Stimulated activated CD4-positive, alpha-beta T cell treated with anti-CD3 and anti-CD28 coated beads, Interleukin-4, amount 100 ng/mL, for 24 hours (primary cell): ENCODE measurements at places on chromosomes 6 and 20.

- no peak for DNase-seq
Measured at GRCh38 chr6:131740161-131740560, 29.3 kb upstream of the CTAGE9 start.

DNA sequence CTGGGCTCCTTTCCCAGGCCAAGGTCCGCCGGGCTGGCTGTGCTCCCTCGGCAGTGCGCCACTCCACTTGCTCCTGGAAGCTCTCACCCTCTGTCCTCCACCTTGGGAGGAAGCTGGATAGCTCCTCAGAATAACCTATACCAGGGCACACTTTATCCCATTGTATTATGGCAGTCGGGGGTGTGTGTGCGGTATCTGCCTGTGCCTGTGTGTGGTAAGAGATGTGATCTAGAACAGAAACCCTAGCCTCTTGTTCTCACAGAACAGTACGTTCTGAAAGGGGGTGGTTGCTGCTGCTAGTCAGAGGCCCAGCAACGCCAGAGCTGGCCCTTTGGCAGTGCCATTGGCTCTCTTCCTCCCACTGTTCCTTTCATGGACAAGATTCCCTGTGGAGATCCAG is 168.4 kb downstream of the TBXT start:
- no peak for DNase-seq

GRCh38 chr6:102022803-102023202 is 629.3 kb downstream of the GRIK2 start:
- DNase-seq, result no peak

- DNase-seq, result no peak
Measured at GRCh38 chr20:50720026-50720425, 11.4 kb upstream of the PARD6B start.

DNA sequence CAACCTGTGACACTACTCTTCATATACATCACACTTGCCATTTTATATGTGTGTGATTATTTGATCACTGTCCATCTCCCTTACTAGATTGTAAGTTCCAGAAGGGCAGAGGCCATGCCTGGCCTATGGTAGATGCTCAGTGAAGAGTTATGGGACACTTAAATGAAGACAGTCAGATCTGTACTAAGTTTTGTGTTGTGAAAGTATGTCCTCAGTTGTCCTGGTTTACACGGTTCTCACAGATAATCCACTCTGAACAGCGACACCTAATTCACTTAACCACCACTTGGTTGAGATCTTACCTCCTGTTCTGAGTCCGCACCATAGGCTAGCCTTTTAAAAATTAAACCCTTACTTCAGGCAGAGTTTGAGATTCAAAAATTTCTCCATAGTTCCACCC is 434.1 kb upstream of the SOX4 start:
- no peak for DNase-seq

DNA sequence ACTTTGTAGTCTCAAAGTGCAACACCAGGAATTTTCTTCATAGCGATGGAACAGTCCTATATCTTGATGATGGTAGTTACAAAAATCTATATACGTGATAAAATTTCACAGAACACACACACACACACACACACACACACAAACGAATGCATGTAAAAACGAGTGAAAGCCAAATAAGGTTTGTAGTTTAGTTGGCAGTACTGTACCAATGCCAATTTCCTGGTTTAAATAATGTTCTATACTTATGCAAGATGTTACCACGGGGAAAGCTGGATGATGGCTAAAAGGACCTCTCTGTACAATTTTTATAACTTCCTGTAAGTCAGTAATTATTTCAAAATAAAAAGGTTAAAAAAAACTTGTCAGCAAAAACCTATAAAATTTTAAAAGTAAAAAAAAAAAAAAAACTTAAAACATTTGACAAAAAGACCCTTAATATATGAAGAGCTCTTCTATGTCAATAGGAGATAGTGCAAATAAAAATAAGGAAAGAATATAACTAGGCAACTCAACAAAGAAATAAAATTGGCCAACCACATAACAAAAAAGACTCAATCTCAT is 37.6 kb downstream of the PDSS2 start:
- DNase-seq, result no peak

- no peak for DNase-seq
Measured at GRCh38 chr20:61191096-61191495, 61.0 kb upstream of the CDH4 start.

DNA sequence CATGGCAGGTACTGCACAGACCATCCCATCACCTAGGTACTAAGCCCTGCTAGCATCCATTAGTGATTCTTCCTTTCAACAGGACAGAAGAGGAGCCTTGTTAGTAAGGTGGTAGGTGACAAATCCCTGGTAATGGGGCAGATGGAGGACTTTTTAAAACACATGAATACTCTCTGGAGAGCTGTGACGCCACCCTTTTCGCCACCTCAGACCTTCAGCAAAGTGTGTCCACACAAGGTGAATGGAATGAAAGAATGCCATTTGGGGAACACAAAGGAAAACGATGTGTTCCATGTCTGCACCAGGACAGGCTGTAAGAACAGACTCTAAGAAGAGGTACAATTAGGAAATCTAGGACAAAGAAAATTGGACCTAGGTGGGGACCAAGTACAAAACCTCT is 110.5 kb upstream of the CARMIL1 start:
- no peak for DNase-seq

GRCh38 chr6:167285077-167285770 is 5.9 kb upstream of the UNC93A start:
- DNase-seq, result no peak

GRCh38 chr20:53769041-53769440 is 175.4 kb upstream of the ZNF217 start:
- no peak for DNase-seq

GRCh38 chr20:25197183-25197869 is 1.8 kb downstream of the ENTPD6 start:
- peak; percentile 8 for DNase-seq

GRCh38 chr20:47432834-47433210 is 68.9 kb upstream of the NCOA3 start:
- no peak for DNase-seq

DNA sequence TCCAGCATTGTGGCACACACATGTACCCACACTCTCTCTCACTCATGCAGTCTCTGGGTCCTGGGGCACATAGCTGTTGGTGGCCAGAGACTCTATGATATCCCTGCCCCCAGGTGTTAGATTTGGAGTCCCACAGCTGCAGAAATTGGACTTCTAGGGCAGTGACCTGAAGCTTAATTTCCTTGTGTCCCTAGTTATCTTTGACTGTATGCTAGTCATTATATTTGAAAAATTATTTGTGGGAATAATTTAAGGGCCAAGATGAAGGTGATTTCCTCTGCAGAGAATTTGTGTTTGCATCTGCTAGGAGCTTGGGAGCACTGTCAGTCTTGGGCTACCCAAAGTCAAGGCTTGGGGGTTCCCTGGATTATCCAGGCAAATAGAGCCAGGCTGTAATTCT is 50.1 kb downstream of the ZBTB9 start:
- no peak for DNase-seq

DNA sequence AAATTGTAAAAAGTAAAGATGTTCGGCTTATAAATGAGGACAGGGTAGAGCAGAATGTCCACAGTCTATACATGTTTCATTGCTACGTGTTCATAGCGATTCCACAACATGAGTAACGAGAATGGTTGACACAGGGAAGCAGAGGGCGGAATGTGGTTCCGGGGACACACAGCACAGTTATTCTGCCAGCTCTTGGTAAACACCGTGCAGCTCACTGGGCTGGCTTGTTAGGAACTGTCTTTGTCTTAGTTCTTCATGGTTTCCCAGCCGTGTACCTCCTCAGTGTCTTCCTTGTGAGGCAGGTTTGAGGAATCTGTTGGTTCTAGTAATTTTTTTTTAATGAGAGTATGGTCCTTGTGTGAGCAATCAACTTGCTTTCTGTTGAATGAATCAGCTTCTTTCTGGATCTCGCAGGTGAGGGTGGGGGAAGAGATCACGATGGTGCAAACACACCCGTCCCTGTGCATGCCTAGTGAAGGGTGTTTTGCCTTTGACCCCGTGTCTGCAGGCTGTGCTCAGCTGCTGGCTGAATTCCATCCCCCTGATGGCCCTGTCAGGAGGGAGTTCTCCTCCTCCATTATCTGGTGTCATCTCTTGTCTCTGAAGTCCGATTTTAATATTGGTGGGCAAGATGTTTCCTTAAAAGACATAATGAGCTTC is 168.2 kb downstream of the SMOC2 start:
- DNase-seq, result no peak

DNA sequence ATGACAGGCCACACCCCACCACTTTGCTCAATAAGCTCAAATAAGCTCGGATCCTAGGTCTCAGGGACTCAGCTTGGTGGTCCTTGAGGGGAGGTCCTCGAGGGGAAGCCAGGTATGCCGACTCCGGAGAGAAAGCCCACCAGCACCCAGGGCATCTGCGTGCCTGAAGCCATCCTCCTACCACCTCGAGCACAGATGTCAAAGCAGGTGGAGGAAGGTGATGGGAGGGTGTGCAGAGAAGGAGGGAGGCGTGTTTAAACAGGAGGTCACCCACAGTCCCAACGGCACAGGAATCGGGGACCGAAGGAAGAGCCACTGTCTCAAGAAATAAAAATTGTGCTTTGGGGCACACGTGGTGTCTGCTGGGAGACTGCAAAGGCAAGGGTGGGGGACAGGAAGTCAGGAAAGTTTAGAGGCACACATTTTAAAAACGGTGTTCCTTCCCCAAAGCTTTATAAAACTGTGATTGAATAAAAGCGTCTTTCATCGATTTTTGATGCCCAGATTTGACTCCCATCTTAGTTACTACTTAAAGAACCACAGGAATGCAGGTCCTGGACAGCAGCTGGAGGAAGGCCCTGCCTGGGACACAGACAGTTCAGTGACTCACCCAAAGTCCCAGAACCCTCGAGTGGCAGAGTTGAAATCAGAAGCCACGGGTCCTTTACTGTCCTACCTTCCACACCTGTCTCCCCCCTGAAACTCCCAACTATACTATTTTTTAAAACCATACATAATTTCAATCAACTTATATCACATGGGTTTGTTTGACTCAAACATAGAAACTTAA is 221.0 kb upstream of the PDE10A start:
- DNase-seq, result no peak

GRCh38 chr6:101572627-101573026 is 179.1 kb downstream of the GRIK2 start:
- DNase-seq, result no peak

GRCh38 chr6:39695447-39695846 is 29.8 kb downstream of the KIF6 start:
- DNase-seq, result no peak

GRCh38 chr6:7471171-7471570 is 70.3 kb upstream of the DSP start:
- no peak for DNase-seq

DNA sequence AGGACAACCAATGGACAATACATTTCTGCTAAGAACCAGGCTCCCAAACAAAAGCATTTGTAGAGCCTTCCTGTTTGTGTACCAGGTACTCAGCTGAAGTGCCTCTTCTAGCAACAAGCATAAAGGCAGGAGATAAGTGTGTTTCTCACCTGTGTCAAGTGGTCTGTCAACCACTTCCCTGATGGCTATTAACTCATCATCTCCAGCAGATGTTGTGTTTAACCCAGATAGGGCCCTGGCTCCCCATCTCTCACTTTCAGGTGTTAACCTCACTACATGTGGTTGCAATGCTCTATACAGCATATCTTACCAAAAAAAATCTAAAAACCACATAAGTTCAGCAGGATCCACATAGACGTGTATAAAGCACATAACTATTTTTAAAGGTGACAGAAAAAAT is 9.6 kb upstream of the IL17A start:
- DNase-seq, result no peak

GRCh38 chr6:24779416-24780016 is 4.8 kb downstream of the GMNN start:
- no peak for DNase-seq

- DNase-seq, result no peak
Measured at GRCh38 chr6:135062735-135063134, 8.1 kb upstream of the HBS1L start.

- DNase-seq, result peak; percentile 59
Measured at GRCh38 chr6:16712255-16712930, 48.9 kb downstream of the ATXN1 start.

DNA sequence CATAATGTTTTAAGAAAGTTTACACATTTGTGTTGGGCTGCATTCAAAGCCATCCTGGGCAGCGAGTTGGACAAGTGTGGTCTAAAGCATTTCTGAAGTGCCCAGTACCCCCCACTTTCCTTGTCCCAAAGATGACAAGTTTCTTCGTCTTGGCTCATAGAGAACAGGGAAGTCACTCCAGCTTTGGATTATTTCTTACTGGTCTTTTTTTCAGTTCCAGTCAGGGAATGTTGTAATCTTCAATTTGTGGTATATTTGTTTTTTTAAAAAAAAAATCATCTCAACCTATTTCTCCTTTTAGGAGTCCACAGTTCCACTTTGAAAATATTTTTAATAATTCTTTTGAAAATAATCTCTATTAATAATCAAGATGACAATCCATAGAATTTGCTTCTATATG is 34.0 kb downstream of the SLX4IP start:
- DNase-seq, result no peak

GRCh38 chr6:26457264-26457805 is 420 bp upstream of the BTN2A1 start:
- DNase-seq, result no peak

GRCh38 chr6:125154118-125154760 is 666 bp downstream of the TPD52L1 start:
- DNase-seq, result no peak

GRCh38 chr6:168834801-168835200 is 393.8 kb downstream of the SMOC2 start:
- DNase-seq, result no peak

DNA sequence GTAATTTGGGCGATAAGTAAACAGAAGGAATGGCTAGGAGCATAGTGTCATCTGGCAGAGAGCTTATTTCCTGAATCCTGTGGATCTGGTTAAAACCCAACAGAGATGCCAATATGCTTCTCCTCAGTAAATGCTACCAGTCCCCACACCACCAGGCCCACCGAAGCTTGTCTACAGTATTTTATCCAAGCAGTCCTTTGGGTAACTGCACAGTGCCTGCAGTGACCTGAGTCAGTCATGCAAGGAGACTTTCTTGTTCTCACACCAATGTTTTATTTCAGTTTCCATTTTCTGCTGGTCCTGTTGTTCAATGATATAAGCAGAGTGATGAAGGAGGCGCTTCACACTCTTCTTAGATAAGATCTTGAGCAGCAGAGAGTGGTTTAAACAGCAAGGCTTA is 326.3 kb downstream of the RIMS1 start:
- DNase-seq, result no peak

- DNase-seq, result no peak
Measured at GRCh38 chr6:149608381-149608982, 40.0 kb downstream of the KATNA1 start.

DNA sequence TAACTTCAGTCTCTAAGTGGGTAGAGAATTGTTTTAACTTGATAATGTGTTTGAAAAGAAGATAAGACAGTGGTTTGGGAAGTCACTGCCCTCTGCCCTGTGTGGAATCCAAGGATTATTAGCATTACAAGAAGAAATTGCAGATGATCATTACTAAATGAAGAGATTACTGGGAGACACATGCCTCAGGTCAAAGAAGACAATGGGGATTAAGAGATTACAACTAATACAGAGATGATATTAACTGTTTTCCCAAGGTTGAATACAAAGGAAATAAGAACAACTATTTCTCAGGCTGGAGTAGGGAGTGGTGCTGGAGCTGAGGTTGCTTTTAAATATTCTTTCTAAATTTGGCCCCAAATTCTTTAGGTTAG is 166.0 kb downstream of the TRMT11 start:
- DNase-seq, result no peak
